ENCODE measurements at places on chromosomes 6 and 20. TPM values are rescaled to one million over a fixed set of nuclear protein-coding genes. Genes with fewer than 3 reads are reported as not detected.

ADA gene
- total RNA-seq, result 16.7 TPM

GRCh38 chr20:15455279-15455678 lies 1117.9 kb upstream of the FLRT3 start:
- DNase-seq, result no peak

DNA sequence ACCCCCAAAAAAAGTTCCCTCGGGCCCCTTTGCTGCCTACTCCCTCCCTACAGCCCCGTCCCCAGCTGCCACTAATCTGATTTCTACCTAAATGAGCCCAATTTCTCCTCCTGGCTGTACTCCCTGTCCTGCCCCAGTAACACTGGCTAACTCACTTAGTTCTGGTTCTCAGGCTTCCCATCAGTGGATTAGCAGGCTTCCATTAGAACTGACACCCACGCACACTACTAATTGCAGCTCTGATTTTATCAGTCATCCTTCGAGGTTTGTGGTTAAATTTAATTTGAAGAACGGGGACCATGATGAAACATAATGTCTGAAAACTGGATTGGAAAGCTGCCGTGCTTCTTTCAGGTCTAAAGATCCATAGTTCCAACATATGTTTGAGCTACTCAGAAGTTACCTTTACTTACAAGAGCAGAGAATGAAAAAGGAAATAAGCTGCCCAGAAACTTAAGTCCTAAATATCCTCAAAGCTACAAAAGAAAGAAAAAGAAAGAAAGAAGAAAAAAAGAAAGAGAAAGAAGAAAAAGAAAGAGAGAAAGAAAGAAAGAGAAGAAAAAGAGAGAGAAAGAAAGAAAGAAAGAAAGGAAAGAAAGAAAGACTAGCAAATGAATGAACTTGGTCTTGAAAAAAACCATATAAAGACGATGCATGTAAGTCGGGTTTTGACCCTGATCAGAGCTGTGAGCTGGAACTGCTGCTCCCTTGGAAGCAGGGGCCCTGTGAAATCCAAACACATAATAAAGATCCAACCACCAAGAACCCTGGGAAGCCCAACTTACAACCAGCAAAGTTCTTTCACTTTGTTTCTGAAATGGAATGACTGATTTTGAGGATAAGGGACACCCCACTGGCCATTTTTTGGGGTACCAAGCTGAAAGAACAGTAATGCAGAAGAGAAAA lies 51.7 kb downstream of the CNKSR3 start:
- no peak for DNase-seq

RNF144B gene
- total RNA-seq, result 113 TPM

- DNase-seq, result peak; percentile 11
These were observed 171.0 kb upstream of the PRND start for GRCh38 chr20:4550740-4551139.

GRCh38 chr20:24937579-24937978 lies 11.5 kb upstream of the CST7 start:
- no peak for DNase-seq
